ENCODE measurements at places on chromosomes 2 and 18.
A peak's percentile ranks its signal among the peaks of the same experiment; 100 is the strongest.

DNA sequence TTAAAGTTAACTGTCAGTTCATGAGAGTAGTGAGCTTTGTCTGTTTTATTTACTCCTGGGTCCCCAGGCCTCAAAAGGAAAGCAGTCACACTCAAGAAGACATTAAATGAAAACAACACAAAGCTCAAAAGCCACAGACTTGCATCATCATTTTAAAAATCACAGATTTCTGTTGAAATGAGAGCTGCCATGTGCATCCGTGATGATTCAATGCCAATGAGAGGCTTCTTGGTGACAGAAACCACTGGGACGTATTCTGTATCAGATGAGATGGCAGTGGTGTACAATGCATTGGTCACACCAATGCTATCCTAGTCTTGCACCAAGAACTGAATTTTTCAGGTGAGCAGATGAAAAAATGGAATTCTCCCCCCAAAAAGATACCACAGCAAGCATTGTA, 204.8 kb downstream of the ANAPC1 start:
- DNase-seq, result no peak

- DNase-seq, result no peak
These were observed 850.7 kb downstream of the NRXN1 start for GRCh38 chr2:50181212-50181611.

GRCh38 chr2:235636546-235636945, 142.7 kb downstream of the AGAP1 start:
- no peak for DNase-seq

GRCh38 chr2:30691091-30691947, 115.9 kb downstream of the CAPN13 start:
- no peak for DNase-seq

GRCh38 chr18:32634876-32635431, 137.9 kb downstream of the KLHL14 start:
- no peak for DNase-seq

- DNase-seq, result no peak
These were observed 332.0 kb downstream of the PIK3C3 start for GRCh38 chr18:42287047-42287446.

GRCh38 chr2:213261237-213261636, 23.0 kb upstream of the SPAG16 start:
- DNase-seq, result no peak

DNA sequence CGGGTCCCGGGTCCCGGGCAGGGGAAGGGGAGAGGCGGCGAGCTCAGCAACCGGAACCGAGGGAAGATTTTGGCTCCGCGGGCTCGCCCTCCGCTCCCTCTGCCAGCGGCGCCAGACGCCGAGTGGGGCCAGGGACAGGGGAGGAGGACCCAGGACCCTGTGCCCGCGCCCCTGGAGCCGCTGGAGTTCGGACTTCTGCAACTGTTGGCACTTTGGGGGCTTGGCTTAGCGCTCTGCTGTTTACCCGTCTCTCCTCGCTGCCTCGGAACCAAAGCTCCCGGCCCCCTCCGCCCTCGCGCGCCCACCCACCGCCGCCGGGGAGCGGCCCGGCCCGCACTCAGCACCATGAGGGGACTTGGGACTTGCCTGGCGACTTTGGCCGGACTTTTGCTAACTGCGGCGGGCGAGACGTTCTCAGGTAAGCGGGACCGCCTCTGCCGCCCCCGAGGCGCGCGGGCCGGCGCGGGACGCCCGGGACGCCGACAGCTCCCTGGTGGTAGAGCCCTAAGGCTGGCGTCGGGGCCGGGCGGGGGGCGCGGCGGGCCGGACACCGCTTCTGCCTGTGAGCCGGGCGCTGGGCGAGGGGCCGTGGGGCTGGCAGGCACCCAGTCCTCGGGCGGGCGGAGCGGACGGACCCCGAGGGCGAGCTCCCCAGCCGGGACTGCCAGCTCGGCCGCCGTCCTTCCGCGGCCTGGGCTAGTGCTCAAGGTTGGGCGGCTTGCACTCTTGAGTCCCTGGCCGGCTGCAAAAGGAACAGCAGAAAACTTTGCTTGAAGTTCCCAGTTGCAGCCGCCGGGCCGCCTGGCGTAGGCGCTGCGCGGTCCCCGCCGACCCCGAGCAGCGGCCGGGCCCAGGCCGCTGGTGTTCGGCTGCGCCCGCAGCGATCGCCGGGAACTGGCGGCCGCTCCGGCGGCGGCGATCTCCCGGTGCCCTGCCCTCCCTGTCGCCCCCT, 634 bp downstream of the PTPRM start:
- no peak for DNase-seq

- DNase-seq, result no peak
These were observed 40.5 kb downstream of the GNAL start for GRCh38 chr18:11729556-11729955.

DNA sequence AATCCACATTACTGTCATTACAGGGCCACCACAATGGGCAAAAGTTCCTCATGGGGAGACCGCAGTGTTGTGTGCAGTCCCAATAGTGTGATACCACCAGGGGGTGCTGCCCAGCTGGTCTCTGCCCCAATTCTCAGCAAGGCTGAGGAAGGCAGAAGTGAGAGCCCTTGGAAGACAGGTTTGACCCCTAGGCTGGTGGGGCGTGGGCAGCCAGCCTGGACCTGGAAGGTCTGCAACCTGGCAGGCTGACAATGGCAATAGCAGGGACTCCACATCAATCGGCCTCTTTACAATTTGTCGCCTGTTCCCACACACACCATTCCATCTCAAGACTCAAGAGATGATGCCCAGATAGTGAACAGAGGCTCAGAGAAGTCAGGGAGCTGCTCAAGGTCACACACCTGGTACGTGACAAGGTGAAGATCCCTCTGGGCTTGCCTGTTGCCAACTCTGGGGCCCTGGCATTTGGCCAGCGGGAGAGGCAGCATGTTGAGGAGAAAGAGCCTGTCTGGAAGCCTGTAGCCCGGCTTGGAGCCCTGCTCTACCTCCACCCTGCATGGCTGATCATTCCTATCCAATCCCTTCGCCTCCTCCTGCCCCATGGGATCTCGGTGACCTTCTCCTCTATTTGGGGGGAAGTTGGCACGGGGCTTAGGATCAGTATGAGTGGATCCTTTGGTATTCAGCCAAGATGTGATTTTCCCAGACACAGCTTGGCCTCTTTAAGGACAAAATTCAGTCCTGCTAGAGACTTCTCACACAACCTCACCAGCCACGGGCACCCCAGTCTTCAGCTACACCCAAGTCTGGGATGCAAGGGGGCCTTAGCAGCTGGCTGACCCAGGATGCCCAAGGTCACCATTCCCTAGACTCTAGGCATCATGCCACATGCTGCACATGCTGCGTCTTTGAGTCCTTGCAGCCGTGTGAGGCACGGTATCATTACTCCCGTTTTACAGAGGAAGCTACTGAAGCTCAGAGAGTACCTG, 2.9 kb upstream of the ATOH8 start:
- DNase-seq, result peak; percentile 39

DNA sequence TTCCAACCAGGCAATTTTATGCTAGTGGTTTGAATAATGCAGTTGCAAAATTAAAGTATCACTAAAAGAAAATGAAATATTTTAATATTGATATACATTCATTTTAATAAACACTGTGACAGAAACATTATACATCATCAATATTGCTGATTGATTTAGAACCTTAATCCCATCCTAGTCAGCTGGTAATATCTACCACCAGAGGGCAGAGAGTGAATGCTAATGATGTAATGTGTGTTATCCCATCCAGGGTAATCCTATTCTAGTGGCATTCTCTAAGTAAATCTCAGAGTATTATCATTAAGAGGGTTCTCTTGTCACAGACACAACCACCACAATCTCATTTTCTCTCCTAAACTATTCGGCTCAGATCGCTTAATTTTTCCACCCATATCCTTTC, 477.4 kb downstream of the CPS1 start:
- DNase-seq, result no peak

Data from stimulated activated CD4-positive, alpha-beta T cell treated with anti-CD3 and anti-CD28 coated beads, Interleukin-12 subunit alpha, Interleukin-12 subunit beta, amount 100 ng/mL, for 48 hours (primary cell).